ENCODE measurements at places on chromosomes 5 and 9.

DNA sequence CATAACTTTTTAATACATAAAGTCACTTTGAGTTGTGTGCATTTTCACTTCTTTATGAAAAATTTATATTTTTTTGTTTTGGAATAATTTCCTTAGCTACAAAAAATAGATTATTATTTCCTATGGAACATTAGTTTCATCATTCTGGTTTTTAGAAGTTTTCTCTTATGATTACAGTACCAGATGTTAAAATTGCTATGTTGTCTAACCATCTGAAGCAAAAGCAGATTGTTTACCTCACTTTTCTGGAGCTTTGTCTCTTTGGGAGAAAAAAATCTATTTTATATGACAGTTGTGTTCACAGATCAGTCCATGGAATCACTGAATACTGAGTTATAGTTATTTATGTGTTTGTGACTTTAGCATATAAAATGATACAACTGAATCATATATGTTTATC, 708.9 kb upstream of the RIOK2 start:
- DNase-seq: no peak

- no peak for DNase-seq
These were observed 18.3 kb upstream of the PHYHD1 start for GRCh38 chr9:128902351-128903078.

DNA sequence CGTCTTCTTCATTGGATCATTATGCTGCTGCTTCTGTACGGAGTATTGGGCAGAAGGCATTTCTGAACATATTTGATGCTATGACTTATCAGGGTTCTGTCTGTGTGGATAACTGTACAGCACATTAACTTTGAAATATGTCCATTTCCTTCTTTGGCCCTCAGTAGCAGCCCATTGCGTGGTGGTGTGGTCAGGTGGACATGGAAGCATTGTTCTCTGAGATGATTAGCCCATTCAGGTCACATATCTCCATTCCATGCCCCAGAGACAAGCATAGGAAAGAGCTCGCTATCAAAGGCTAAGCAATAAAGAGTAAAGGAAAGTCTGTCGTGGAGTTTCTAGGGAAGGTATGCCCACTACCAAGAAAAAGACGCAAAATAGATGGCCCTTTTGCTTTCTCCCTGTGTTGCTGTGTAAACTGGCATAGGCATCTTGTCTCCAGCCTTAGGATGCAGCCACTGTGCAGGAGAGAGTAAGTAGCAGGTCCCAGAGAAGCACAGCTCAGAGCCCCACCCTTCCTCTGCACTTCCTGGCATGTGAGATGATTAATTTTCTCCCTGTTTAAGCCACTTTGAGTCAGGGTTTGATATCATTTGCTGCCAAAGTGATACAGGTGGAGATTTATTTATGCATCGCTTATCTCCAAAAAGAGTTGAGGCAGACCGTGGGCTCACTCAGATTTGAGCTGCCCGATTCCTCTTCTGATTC, 221.9 kb downstream of the PDZD2 start:
- DNase-seq: no peak

GRCh38 chr9:17315341-17315740, 180.5 kb downstream of the CNTLN start:
- no peak for DNase-seq

DNA sequence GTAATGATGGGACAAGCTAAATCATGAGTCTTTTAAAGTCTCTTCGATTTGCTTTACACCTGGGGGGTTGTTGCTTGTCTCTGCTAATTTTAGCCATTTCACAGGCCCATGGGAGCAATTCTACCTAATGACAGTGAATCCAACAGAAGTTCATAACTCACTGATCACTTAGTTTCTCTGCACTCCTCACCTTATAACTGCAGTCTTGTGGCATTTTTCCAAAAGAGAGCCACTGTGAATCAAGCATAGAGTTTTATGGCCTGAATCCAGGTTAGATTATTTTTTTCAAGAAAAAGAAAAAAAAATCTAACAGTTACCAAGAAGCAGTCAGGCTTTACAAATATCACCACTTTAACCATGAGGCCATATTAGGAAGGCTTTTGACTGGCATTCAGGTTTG, 1.5 kb upstream of the IL7R start:
- no peak for DNase-seq
